Activated CD4-positive, CD25-positive, alpha-beta regulatory T cell (primary cell): ENCODE measurements at places on chromosomes 1 and 21.

DNA sequence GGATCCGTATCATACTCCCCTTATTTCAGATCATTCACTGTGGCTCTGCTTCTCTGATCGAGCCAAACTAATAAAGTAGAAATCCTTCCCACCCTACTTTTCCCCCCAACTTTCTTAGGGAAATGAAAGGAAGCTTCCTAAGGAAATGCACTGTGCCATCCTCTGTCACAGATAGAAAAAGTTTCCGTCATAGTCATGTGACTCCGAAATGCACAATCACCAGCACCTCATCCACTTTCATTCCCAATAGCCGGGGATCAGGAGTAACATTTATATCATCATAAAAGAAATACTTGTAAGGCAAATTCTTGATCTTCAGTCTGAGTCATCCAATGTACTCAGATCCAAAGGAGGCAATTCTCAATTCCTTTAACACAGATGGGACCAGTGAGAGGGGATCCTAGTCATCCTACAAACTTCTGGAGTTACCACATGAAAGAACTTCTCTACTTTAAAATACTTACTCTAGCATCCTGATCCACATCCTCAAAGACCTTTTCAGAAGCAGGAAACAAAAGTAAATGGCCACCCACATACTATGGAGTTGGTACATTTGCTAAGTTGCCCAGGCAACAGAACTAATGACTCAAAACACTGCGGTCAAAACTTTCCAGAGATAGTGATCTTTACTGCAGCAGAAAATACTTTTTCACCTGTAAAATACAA lies 97.8 kb upstream of the ZC3H11B start:
- DNase-seq, result no peak

GRCh38 chr1:84510668-84511067 lies 4.3 kb upstream of the GNG5 start:
- no peak for DNase-seq

DNA sequence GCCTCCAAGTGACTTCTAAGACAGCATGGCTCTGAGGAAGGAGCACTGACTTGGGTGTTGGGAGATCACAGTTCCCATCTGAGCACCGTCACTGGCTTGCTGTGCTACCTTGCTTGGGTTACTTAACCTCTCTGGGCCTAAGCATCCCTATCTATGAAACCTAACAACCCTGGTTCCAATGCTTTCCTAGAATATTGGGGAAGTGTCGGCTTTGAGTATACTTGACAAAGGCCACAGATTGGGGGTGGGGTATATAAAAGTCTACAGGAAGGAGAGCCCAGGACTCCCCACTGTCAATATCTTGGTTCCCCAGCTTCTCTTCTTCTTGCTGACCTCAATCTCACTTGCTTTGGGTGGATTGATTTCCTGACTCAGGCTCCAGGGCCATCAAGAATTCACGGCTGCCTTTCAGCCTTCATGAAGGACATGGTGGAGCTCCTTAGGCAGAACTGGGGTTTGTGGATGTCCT lies 6.3 kb downstream of the TNFRSF1B start:
- DNase-seq, result no peak

DNA sequence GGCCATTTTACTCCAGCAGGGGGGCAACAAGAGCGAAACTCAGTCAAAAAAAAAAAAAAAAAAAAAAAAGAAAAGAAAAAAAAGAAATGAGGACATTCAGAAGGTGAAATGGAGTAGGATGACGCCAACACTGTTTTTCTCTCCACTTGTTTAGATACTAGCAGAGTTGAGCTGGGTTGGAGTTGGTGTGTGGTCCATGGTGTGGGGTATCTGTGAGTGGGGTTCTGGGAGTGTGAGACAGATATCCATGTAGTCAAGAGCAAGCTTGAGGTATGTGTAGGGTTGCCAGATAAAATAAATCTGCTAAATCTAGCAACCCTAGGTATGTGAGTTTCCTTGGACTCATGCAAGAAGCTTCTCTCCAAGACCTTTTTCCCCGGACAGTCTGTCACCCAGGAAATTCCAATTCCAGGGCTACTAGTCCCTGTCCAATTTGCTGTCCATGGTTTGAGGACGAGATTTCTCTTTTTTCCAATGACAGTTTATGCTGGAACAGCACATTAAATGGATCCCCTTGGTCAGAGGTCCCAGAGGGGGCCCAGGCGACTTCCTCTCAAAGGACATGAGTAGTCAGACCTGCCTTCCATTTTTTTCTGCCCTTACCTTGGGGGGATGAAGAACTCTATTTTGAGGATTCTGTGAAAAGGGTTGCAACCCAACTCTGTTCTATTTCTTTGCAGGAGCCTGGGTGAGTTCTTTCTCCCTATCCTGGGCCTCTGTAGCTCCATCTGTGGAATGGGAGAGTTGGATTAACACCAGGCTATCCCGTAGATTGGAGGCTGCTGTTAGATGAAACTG lies 2.1 kb upstream of the FOXD2 start:
- no peak for DNase-seq

GRCh38 chr1:27523337-27524020 lies 33.5 kb upstream of the WASF2 start:
- no peak for DNase-seq

DNA sequence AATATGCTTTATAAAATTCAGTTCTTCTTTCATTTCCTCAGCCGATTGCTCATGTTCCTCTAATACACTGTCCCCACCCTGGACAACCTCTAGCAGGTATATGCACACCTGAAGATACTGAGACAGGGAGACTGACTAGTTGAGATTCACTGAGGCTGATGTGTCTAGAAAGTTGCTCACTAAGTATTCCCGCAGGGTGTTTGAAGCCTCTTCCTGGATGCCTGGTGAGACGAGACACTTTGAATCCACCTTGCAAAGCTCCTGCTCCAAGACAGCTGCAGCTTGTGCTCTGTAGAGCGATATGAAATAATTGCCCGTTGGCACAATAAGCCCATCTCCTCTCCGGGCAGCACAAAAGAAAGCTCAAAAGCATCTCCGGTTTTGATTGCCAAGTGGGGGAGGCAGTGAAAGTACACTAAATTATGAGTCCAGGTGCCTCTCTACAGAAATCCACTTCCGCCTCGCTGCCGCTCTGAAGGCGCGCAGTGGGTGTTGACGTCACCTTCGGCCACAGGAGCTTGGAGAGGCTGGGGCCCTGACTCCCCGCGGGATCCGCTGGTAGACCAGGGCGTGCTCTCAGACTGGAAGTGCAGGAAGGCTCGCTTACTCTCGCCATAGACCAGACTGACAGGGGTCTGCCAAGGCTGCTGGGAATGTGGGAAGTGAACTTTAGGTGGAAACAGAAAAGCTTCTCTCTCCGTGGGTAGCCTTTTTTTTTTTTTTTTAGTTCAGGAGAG lies 46.3 kb downstream of the GPA33 start:
- DNase-seq, result peak; percentile 24

DNA sequence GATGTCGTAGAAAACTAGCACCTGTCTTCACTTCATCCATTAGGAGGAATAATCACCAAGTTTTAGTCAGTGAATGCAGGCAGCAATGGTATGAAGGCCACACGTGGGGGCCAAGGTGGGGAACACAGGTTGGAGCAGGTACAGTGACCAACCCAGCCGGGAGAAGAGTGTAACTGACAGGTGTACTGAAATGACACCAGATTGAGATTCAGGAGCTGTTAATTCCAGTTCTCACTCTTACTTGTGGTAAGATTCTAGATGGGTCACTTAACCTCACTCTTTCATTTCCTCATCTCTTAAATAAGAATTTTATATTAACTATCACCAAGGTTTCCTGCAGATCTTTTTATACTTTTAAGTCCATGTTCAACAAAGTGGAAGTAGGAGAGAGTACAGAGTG lies 206.2 kb upstream of the PTBP2 start:
- no peak for DNase-seq
